Activated CD4-positive, alpha-beta T cell treated with anti-CD3 and anti-CD28 coated beads, Interleukin-2, amount 50 U/mL, for 48 hours (primary cell): ENCODE measurements at places on chromosomes 2 and 18.

- no peak for DNase-seq
Observed at GRCh38 chr2:236505041-236505440, 64.6 kb upstream of the ACKR3 start.

DNA sequence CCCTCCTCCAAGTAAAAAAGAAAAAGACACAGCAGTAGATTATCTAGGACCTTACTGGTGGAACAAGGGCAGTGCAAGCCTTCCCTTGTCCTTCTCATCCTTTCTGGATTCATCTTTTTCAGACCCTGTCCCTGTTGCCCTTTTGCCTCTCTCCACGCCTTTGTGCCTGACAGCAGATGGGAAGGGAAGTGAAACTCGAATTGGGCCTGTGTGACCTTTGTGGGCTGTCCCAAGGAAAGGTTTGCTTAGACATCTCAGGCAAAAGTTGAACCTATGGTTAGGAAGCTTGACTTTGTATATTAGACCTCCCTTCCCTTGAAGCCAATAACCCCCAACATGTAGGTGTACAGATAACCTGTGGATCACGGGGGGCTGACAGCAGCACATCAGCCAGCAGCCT is 185.3 kb downstream of the PRKCE start:
- no peak for DNase-seq

GRCh38 chr2:224190234-224190935 is 151.3 kb upstream of the SERPINE2 start:
- DNase-seq, result no peak

DNA sequence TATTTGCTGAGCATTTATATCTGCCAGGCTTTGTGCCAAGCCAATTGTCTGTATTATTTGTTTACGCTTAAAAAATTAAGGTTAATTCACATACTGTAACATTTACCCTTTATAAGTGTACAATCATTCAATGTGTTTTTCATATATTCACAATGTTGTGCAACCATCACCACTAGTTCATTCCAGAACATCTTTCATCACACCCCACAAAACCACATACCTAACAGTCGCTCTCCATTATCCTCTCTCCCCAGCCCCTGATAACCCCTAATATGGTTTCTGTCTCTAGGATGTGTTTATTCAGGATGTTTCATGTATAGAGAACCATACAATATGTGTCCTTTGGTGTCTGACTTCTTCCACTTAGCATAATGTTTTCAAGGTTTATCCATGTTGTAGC is 234.1 kb downstream of the INSIG2 start:
- no peak for DNase-seq

- DNase-seq, result no peak
Observed at GRCh38 chr2:237314198-237314597, 99.8 kb downstream of the COL6A3 start.

DNA sequence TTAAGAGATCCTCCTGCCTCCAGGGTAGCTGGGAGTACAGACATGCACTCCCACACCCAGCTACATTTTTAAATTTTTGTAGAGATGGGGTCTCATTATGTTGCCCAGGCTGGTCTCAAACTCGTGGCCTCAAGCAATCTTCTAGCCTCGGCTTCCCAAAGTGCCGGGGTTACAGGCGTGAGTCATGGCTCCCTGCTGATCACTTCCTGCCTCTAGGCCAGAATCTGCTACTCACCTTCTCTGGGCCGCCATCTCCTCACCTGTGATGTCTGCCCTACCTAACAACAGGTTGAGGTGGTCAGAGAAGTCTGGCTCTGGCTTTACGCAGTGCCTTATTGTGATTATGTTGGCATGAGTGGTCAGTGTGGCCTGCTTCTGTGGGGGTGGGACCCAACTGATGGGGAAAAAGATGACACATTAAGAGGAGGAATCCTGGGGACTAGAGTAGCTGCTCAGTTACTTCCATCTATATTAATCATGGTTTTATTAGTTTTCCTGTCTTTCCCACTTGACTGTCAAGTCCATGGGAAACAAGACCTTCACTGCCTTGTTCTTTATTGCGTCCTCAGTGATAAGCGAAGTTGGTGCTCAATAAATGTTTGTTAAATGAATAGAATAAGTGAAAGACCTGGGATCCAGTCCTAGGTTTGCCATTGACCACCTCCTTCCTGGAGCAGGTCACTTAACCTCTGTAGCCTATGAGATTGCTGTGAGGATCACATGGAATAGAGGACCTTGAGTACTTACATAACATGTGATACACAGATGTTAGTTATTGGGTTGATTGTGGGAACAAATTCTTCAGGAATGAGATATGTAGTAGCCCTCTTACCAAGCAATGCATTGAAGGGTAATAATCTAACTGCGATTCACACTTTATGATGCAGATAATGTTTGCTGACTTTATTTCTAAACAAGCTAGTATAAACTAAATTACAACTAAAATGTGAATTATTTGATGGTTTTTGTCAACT is 15.7 kb downstream of the KCTD1 start:
- DNase-seq, result no peak

DNA sequence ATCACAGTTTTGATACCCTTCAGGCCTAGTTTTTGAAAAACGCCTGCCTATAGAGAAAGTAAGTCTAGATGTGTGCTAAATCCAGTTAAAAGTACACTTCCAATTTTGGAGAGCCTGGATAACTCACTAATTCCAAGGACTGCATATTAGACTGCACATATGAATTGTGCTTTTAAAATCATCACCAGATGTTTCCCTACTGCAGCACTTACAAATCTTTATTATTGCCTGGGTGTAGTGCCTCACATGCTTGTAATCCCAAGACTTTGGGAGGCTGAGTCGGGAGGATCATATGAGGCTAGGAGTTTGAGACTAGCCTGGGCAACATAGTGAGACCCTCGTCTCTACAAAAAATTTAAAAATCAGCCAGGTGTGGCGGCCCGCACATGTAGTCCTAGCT is 35.9 kb upstream of the HTR2B start:
- DNase-seq, result no peak

GRCh38 chr18:22175346-22175745 is 6.0 kb downstream of the GATA6 start:
- no peak for DNase-seq

GRCh38 chr18:35642802-35643201 is 61.3 kb downstream of the GALNT1 start:
- no peak for DNase-seq

DNA sequence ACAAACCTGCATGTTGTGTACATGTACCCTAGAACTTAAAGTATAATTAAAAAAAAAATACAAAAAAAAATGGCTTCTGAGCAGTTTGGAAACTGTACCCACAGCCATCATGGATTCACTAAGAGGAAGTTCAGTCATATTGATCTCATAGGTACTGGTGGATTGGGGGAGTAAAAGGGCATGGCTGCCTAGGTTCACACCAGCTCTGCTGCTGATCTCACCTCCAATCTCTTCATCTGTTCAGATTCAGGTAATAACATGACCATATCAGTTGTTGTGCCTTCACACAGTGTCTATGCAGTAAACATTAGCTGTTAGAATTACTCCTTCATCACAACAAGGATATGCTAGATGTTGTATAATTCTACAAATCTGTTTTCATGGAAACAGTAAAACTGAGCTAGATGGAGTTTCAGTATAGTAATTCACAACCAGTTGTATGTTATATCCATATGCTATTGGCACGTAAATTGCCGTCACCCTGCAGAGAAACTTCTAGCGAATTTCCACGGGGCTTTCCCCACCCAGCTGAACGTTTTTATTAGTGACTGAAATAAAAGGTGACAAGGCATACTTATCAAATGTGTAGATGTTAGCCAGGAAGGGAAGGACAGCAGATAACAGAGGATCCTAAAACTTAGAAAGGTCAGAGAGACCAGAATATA is 59.3 kb upstream of the ITM2C start:
- peak; percentile 53 for DNase-seq

- no peak for DNase-seq
Observed at GRCh38 chr2:134912361-134912760, 6.3 kb upstream of the CCNT2 start.

- no peak for DNase-seq
Observed at GRCh38 chr2:191023235-191023679, 9.3 kb upstream of the STAT1 start.
